Aorta (tissue), 5 donors: ENCODE measurements at places on chromosomes 7 and 10. TPM values are rescaled to one million over a fixed set of nuclear protein-coding genes. Genes with fewer than 3 reads are reported as not detected.
A peak's percentile ranks its signal among the peaks of the same experiment; 100 is the strongest.

GRCh38 chr7:47571331-47572093 lies 10.4 kb downstream of the TNS3 start:
- H3K36me3 ChIP-seq = no peaks in the 10 kb centered on the region
- peak overlapping the region; percentile 99 for H3K27ac ChIP-seq
- peak; percentile 91 for DNase-seq
- no peaks in the 10 kb centered on the region for H3K27me3 ChIP-seq
- H3K4me3 ChIP-seq = no peak overlapping the region

- no peak overlapping the region for H3K27ac ChIP-seq
- no peak overlapping the region for H3K4me3 ChIP-seq
- no peaks in the 10 kb centered on the region for H3K4me1 ChIP-seq
- no peaks in the 10 kb centered on the region for H3K27me3 ChIP-seq
- H3K36me3 ChIP-seq = no peaks in the 10 kb centered on the region
Observed at GRCh38 chr10:94361171-94361794, 1.5 kb downstream of the NOC3L start.

GRCh38 chr7:23709081-23709750 lies 803 bp upstream of the STK31 start:
- H3K27ac ChIP-seq = no peak overlapping the region
- no peaks in the 10 kb centered on the region for H3K36me3 ChIP-seq
- no peak for DNase-seq
- no peaks in the 10 kb centered on the region for H3K4me1 ChIP-seq
- no peaks in the 10 kb centered on the region for H3K27me3 ChIP-seq

The GPR85 gene
- 0.32 TPM for total RNA-seq

DNA sequence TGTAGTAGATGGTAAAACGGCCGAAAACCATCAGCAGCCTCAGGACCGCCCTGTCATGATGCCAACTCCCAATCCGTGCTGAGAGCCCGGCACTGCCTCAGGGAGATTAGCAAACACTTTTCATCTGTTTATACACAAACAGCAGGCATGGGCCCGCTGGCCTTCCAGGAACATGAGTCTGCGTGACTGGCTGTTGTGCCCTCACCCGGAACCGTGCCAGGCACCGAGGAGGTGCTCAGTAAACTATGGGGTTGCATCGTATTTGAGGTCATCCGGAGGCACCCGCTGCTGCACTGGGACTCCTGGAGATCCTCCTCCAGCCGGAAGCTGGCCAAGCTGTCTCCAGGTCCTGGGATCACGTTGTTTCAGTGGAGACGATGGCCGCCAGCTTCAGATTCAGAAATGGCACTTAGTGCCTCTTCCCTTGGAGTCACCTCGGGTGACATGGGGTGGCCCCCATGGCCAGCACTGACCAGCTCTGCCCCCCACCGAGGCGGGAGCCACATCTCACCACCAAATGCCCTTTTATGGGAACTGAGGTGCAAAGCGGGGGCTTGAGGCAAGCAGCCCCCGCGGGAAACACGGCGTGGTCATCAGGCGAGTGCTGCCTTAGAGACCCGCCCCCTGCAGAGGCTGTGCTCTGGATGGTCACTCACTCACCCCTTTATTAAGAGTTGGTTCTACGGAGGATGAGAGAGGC lies 585.9 kb downstream of the PTPRN2 start:
- no peaks in the 10 kb centered on the region for H3K27me3 ChIP-seq
- no peak overlapping the region for H3K4me3 ChIP-seq
- H3K36me3 ChIP-seq = no peaks in the 10 kb centered on the region
- no peaks in the 10 kb centered on the region for H3K4me1 ChIP-seq
- H3K27ac ChIP-seq = no peak overlapping the region
